ENCODE measurements at places on chromosomes 2 and 18. TPM values are rescaled to one million over a fixed set of nuclear protein-coding genes. Genes with fewer than 3 reads are reported as not detected.

The ITGA4 gene
- 5.4 TPM for total RNA-seq

The HIBCH gene
- 22.0 TPM for total RNA-seq

The RPL31 gene
- 761 TPM for total RNA-seq

The ABI2 gene
- 101 TPM for total RNA-seq

The CASP10 gene
- total RNA-seq, result not detected

The SCG2 gene
- total RNA-seq, result 38.7 TPM

The FAM124B gene
- 1.3 TPM for total RNA-seq

DNA sequence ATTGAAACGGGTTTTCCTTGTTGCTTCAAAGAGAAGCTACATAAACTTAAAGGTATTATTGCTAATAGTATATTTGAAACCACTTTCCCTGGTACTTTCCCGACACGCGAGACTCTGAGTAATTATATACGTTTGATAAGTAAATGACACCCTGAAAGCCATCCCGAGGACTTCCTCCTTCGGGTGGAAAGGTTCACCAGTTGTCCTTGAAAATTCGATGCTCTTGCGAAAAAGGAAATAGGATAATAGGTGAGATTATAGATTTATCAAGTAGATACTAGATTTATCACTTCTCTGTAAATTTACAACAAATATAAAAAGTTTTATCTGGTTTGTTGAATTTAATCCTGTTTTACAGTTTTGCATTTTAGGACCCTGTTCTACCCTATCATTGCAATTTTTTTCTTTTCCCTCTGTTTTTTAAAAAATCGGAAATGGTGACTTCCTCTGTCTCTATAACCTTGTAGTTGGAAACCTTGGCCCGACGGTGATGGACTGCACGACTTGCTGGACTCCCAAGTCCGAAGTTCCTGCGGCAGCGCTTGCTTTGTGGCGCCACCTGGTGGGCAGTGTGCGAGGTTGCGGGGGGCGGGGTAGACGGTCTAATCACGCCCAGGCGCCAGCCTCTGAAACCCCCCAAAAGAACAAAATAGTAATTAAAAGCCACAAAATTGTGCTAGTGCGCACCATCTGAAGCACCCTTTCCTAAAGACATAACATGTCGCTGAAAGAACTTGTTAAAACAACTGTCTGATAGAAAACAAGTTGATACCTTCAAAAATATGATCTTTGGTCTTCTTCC is 972 bp upstream of the DLX2 start:
- H3K27me3 ChIP-seq, result peaks cover 34% of the 10 kb centered on the region
- H3K4me1 ChIP-seq, result peaks cover 15% of the 10 kb centered on the region
- peak overlapping the region; percentile 92 for H3K4me3 ChIP-seq
- DNase-seq, result peak; percentile 94
- H3K27ac ChIP-seq, result peak overlapping the region; percentile 66
- no peaks in the 10 kb centered on the region for H3K36me3 ChIP-seq

- no peak overlapping the region for H3K27ac ChIP-seq
- no peak for DNase-seq
- no peak overlapping the region for H3K4me3 ChIP-seq
- peaks cover 18% of the 10 kb centered on the region for H3K4me1 ChIP-seq
- H3K27me3 ChIP-seq, result no peaks in the 10 kb centered on the region
Measured at GRCh38 chr2:6538607-6539006, 327.1 kb downstream of the CMPK2 start.

DNA sequence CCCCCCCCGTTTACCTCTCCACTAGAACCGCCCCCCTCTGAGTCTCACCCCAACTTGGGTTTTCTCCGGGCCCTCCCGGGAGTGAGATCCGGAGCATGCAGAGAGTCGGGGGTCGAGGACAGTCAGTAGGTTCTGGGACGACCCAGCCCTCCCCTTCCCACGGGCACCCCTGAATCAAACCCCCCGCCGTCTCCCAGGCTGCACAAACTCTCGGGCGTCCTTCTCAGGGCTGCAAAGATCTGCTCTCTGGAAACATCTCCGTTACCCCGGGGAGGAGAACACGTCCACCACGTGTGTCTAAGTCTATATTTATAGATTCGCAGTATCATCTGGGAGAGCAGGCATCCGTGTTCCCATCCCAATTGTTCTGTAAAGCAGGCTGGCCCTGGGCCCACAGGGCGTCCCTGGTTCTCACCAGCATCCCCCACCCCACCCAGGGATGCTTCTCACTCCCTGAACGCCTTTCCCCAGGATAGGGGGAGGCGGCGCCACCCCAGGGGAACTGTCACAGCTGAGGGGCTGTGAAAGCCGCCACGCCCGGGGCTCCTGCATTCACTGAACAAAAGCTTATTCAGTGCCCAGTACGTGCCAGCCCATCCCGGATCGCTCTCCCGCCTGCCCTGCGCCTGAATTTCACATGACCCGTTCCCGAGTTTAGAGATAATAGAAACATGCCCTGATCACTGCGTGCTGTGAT is 765 bp upstream of the DIPK1C start:
- H3K36me3 ChIP-seq, result peaks cover 5% of the 10 kb centered on the region
- H3K4me1 ChIP-seq, result peaks cover 1% of the 10 kb centered on the region
- peaks cover 12% of the 10 kb centered on the region for H3K27me3 ChIP-seq
- H3K27ac ChIP-seq, result no peak overlapping the region
- H3K4me3 ChIP-seq, result peak overlapping the region; percentile 80

DNA sequence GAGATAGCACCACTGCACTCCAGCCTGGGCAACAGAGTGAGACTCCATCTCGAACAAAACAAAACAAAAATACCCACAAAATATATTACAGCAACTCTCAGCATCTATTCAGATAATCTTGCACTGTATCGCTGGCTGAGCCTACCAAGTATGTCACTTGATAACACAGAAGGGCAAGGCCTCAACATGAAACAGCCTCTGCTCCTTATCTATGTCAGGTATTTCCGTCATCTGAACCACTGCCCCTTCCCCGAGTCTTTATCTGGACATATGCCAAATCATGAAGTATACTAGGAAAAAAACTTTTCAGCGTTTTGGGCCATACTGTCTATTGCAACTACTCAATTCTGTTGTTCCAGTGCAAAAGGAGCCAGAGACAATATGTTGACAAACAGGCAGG is 17.7 kb downstream of the PDIA6 start:
- H3K4me3 ChIP-seq, result no peak overlapping the region
- no peak for DNase-seq
- H3K27ac ChIP-seq, result no peak overlapping the region
- peaks cover 4% of the 10 kb centered on the region for H3K4me1 ChIP-seq

- H3K4me1 ChIP-seq, result no peaks in the 10 kb centered on the region
- no peaks in the 10 kb centered on the region for H3K36me3 ChIP-seq
Measured at GRCh38 chr18:72206814-72207213, 337.3 kb downstream of the CBLN2 start.

GRCh38 chr2:142286618-142287017 is 155.8 kb upstream of the LRP1B start:
- H3K27ac ChIP-seq, result no peak overlapping the region
- H3K27me3 ChIP-seq, result no peaks in the 10 kb centered on the region
- no peak for DNase-seq
- H3K4me1 ChIP-seq, result peaks cover 1% of the 10 kb centered on the region
- H3K36me3 ChIP-seq, result no peaks in the 10 kb centered on the region

GRCh38 chr2:168181825-168182224 is 65.6 kb downstream of the STK39 start:
- peaks cover 7% of the 10 kb centered on the region for H3K36me3 ChIP-seq
- no peaks in the 10 kb centered on the region for H3K27me3 ChIP-seq
- H3K27ac ChIP-seq, result no peak overlapping the region
- H3K4me1 ChIP-seq, result peaks cover 13% of the 10 kb centered on the region
- no peak for DNase-seq
- no peak overlapping the region for H3K4me3 ChIP-seq

- peaks cover 16% of the 10 kb centered on the region for H3K4me1 ChIP-seq
- peaks cover 5% of the 10 kb centered on the region for H3K27me3 ChIP-seq
- H3K27ac ChIP-seq, result no peak overlapping the region
- no peak for DNase-seq
Measured at GRCh38 chr2:1136067-1136466, 185.4 kb downstream of the SNTG2 start.

GRCh38 chr2:19378939-19379338 is 20.5 kb upstream of the OSR1 start:
- H3K4me3 ChIP-seq, result no peak overlapping the region
- no peaks in the 10 kb centered on the region for H3K36me3 ChIP-seq
- H3K4me1 ChIP-seq, result no peaks in the 10 kb centered on the region
- no peak overlapping the region for H3K27ac ChIP-seq
- DNase-seq, result no peak

- no peak overlapping the region for H3K4me3 ChIP-seq
- H3K27me3 ChIP-seq, result peaks cover 8% of the 10 kb centered on the region
- no peaks in the 10 kb centered on the region for H3K36me3 ChIP-seq
- DNase-seq, result no peak
- no peak overlapping the region for H3K27ac ChIP-seq
- H3K4me1 ChIP-seq, result peaks cover 29% of the 10 kb centered on the region
Measured at GRCh38 chr2:196598846-196599245, 40.7 kb upstream of the CCDC150 start.

GRCh38 chr18:37383036-37383785 is 182.4 kb downstream of the CELF4 start:
- H3K27me3 ChIP-seq, result peaks cover 4% of the 10 kb centered on the region
- H3K4me3 ChIP-seq, result no peak overlapping the region
- no peak for DNase-seq
- H3K4me1 ChIP-seq, result peaks cover 14% of the 10 kb centered on the region
- peaks cover 9% of the 10 kb centered on the region for H3K36me3 ChIP-seq

DNA sequence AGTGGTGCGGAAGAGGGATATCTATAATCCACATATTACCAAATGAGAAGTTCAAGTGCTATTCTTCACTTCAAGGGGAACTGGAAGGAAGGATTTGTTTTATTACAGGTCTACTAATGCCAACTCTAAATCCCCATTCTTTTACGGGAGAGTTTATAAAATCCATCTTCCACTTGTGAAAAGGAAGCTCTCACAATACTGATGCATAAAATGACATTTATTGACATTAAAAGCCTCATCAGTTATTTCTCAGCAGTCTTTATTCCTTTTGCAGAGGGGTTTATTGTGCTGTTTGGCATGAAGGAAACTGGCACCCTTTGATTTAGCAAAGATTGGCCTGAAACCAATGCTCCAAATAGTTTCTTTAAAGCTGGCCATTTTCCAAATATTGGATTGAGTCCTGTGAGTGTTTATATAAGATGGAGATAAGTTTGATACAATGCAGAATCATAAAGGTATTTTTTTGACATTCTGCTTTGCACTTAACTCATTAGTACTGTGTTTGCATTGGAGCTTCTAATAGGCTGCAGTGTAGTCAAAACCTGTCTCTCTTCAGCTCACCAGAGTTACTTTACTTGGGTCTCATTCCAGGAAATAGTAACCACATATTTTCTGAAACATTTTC is 26.6 kb downstream of the LRP1B start:
- no peaks in the 10 kb centered on the region for H3K36me3 ChIP-seq
- no peak overlapping the region for H3K4me3 ChIP-seq
- peaks cover 6% of the 10 kb centered on the region for H3K27me3 ChIP-seq
- DNase-seq, result no peak

- H3K27ac ChIP-seq, result no peak overlapping the region
- H3K27me3 ChIP-seq, result peaks cover 3% of the 10 kb centered on the region
- no peaks in the 10 kb centered on the region for H3K4me1 ChIP-seq
- H3K4me3 ChIP-seq, result no peak overlapping the region
- no peaks in the 10 kb centered on the region for H3K36me3 ChIP-seq
Measured at GRCh38 chr2:124163840-124164239, 138.8 kb downstream of the CNTNAP5 start.

GRCh38 chr2:42547014-42547413 is 21.4 kb upstream of the MTA3 start:
- no peak overlapping the region for H3K4me3 ChIP-seq
- H3K4me1 ChIP-seq, result peaks cover 15% of the 10 kb centered on the region
- peaks cover 9% of the 10 kb centered on the region for H3K27me3 ChIP-seq
- H3K36me3 ChIP-seq, result no peaks in the 10 kb centered on the region

- peaks cover 22% of the 10 kb centered on the region for H3K36me3 ChIP-seq
- no peak overlapping the region for H3K4me3 ChIP-seq
- no peak for DNase-seq
Measured at GRCh38 chr18:5122272-5122671, 74.8 kb downstream of the AKAIN1 start.

- H3K36me3 ChIP-seq, result no peaks in the 10 kb centered on the region
- no peak for DNase-seq
- H3K4me3 ChIP-seq, result no peak overlapping the region
- no peaks in the 10 kb centered on the region for H3K4me1 ChIP-seq
Measured at GRCh38 chr2:229226382-229226781, 44.7 kb downstream of the PID1 start.

DNA sequence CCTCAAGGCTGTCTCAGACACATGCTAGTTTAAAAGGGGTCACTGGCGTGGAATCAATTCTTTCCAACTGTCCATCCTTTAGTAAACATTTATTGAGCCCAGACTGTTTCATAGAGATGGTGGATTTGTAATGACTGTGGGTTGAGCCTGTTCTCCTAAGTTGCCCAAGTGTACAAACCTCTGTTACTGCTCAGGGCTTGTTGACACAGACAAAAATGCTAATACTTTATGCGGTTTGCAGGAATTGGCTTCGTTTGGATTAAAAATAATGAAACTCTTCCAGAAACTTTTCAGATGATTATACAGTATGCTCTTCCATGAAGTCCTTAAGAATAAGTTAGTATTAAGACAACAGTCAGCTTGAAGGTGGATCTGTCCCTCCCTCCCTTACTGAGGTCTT is 83.6 kb upstream of the MGAT5 start:
- H3K4me3 ChIP-seq, result no peak overlapping the region
- H3K27me3 ChIP-seq, result peaks cover 4% of the 10 kb centered on the region
- no peaks in the 10 kb centered on the region for H3K36me3 ChIP-seq

DNA sequence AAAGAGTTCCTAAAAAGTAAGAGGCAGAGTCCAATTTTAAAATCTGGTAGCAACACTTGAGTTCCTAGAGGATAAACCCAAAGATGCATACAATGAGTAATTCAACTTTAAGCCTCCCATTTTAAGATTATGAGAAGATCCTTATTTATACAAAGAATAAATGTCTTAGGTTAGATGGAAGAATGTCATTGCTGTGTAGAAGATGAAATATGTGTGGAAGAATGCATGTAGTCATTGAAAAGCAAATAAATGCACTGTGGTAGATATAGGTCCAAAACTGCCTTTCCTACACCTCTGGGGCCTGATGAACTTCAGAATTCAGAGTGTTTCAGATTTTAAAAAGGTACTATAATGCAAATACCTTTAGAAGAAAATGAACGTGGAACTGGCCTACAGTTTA is 58.7 kb upstream of the LRP1B start:
- H3K36me3 ChIP-seq, result no peaks in the 10 kb centered on the region
- no peak overlapping the region for H3K27ac ChIP-seq
- H3K4me3 ChIP-seq, result no peak overlapping the region
- no peaks in the 10 kb centered on the region for H3K4me1 ChIP-seq

- peak overlapping the region; percentile 79 for H3K27ac ChIP-seq
- no peak overlapping the region for H3K4me3 ChIP-seq
- peaks cover 71% of the 10 kb centered on the region for H3K4me1 ChIP-seq
- peaks cover 7% of the 10 kb centered on the region for H3K36me3 ChIP-seq
- DNase-seq, result no peak
- H3K27me3 ChIP-seq, result peaks cover 4% of the 10 kb centered on the region
Measured at GRCh38 chr2:168564641-168565040, 108.6 kb downstream of the CERS6 start.

- no peaks in the 10 kb centered on the region for H3K27me3 ChIP-seq
- no peak overlapping the region for H3K27ac ChIP-seq
- DNase-seq, result no peak
- no peak overlapping the region for H3K4me3 ChIP-seq
- H3K36me3 ChIP-seq, result no peaks in the 10 kb centered on the region
Measured at GRCh38 chr2:99504844-99505584, 15.2 kb upstream of the REV1 start.

GRCh38 chr18:79923896-79924585 is 27.4 kb downstream of the SLC66A2 start:
- H3K27ac ChIP-seq, result no peak overlapping the region
- H3K36me3 ChIP-seq, result peaks cover 4% of the 10 kb centered on the region
- H3K4me1 ChIP-seq, result peaks cover 15% of the 10 kb centered on the region

All from glutamatergic neuron (in vitro differentiated cells).